ENCODE measurements at places on chromosomes 1 and 21. TPM values are rescaled to one million over a fixed set of nuclear protein-coding genes. Genes with fewer than 3 reads are reported as not detected.

The ASCL5 gene
- polyA plus RNA-seq: not detected

- DNase-seq: no peak
Observed at GRCh38 chr1:96660051-96660450, 61.5 kb upstream of the PTBP2 start.

GRCh38 chr1:14189381-14189780 is 409.1 kb upstream of the KAZN start:
- no peak for DNase-seq

- no peak for DNase-seq
Observed at GRCh38 chr1:111085676-111086075, 54.2 kb downstream of the DRAM2 start.

- no peak for DNase-seq
Observed at GRCh38 chr1:204859861-204860267, 10.8 kb upstream of the NFASC start.
